ENCODE measurements at places on chromosomes 1 and 21.

DNA sequence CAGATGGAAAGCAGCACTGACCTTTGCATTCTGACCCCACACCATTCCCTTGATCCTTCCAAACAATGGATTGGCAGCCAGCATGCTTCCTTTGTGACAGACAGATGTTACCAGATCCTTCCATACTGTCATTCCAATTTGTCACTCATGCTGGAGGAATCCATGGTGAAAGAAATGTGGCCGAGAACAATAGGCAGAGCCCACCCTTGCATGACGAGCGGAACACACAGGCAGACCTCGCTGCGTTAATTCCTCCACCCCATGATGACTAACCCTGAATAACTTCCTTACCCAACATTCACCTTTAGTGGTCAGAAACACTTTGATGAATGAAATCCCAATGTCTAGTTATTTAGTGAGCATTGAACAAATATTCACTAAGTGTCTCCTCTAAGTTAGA lies 45.1 kb downstream of the PDPN start:
- DNase-seq = no peak

- no peak for DNase-seq
Measured at GRCh38 chr1:20150969-20151368, 11.8 kb downstream of the PLA2G2F start.

DNA sequence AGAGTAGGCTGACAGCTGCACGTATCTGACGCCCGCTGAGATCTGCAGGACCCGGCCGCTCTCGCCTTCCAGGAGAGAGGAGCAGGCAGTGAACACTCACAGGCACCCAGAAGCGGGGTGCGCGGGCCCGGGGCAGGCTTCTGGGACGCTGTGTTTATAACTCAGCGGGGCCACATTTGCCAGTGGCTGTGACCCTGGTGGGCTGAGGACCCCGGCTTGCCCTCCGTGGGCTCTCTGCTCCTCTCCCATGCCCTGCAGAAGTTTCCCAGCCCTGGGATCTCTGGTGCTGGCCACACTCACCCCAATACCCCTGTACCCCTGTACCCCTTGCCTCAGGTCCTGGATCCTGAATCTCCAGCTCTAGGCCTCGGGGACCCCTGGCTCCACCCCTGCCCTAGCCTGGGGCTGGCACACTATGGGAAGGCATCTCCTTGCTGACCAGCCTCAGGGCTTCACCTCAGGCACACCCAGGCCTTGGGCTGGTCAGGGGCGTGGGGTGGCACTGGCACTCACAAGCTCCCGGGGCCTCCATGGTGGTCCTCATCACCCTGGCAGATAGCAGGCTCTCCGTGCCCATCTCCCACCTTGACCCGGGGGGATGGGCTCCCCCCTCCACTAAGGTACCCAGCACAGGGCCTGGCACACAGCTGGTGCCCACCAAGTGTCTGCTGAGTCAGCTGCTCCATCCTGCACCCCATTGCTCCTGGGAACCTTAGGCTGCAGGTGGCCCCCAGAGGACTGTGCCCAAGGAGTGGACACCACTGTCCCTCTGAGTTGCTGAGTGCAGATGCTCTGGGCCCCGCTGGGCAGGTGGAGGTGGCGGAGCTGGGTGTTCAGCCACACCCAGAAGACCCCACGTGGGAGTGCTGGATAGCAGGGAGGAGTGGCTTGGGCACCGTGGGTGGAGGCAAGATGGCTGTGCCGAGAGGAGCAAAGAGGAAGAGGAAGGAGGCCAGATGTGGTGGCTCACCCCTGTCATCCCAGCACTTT lies 32.4 kb downstream of the MORN1 start:
- DNase-seq = no peak

DNA sequence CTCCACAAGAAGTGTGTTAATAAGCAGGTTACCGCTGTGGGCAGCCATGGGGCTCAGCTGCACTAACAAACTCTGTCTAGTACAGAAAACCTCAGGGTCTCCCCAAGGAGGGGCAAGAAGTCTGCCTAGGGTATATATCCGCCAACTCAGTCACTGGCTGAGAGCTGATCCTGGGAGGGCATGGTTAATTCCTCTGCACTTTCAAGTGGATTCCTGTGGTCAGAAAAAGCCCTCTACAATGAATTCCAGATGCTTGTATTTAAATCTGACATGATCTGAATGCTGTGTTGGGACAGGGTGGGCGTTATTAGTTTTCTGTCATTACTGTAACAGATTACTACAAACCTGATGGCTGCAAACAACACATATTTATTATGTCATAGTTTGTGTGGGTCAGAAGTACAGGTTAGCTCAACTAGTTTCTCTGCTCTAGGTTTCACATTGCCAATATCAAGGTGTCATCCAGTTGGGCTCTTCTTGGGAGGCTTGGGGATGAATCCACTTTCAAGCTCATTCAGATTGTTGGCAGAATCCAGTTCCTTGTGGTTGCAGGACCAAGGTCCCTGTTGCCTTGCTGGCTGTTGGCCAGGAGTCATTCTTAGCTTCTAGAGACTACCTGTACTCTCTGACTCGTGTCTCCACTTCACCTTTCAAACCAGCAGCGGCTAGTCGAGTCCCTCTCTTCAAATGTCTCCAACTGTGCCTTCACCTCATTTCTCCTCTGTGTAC lies 8.0 kb upstream of the SELE start:
- DNase-seq = peak; percentile 77

- peak; percentile 12 for DNase-seq
Measured at GRCh38 chr1:37794372-37795339, 1.0 kb downstream of the MANEAL start.

DNA sequence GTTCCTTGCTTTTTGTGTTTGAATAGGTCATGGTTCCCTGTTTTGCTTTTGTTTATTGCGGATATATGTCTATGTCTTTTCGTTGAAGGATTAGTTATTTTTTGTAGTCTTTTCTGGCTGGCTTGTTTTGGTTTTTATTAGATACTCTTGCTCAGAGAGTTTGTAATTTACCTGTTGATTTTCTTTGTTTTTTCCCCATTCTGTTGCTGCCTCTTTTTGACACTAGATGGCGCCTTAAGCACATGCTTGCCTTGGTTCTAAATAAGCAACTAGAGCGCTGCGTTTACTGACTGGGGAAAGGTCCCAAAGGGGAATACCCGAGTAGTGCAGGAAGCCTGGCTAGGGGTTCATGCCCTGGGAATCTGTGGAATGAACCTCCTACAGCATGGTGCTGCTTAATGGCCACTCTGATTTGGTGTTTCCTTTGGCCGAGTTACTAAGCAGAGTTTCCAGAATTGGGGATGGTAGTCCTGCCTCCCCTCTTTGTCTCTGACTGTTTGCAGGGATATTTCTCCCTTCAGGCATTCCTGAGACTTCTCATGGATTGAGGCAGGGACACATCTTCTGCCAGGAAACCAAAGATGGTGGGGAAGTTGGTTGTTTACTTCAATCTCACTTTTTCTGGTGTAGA lies 143.2 kb downstream of the PTPRU start:
- DNase-seq = peak; percentile 8

DNA sequence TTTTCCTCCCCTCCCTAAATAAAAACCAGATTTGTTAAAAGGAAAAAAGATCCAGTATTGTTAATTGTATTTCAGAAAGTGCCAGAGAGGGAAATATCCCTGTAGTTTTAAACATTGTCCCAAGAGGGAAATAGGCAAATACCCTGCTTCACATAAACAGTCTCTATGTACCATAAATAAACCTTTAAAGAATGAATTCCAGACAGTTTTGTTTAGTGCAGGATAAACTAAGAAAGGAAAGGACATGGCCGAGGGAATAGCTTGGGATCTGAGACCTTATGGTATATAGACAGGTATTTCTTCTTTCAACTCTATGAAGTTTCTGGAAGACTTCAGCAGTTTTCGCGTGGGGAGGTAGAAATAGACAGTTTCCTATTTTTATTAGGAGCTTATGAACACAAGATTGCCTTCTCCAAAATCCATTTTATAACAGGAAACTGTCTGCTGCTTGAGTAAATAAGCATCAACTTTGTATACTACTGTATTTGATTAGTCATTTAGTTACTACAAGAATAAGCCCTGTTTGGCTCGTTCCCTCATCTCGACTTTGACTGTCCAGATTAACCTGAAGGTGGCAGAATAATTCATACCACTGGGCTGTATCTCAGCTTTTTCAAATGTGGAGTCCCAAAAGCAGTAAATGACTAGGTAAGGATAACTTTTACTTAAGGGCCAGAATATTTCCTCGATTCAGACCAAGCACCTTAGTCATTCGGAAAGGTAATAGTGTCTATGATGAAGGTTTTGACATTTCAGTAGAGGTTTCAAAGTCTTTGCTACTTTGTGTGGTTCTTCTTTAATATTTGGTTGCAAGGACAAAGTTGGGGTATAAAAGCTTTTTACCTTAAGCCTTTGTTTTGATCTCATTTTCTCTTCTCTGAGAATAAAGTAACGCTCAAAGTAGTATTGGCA lies 177.5 kb downstream of the VPS13D start:
- DNase-seq = peak; percentile 69

DNA sequence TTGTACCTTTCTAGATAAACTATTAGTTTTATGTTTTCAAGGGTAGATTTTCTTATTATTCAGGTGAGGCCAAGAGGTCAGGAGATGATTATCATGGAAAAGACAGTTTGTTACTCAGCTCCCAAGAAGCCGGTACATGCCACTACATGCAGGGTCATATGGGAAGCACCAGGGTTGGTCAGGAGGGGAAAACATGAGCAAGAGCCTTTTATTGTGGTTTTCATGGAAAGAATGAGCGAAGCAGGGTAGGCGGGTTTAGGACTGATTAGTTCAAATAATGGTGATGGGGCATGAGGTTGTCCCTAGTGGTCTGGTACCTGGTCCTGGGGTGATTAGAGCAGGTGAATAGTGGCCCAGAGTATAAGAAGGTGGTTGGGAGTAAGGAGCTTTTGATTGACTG lies 189.9 kb downstream of the APP start:
- no peak for DNase-seq

- DNase-seq = no peak
Measured at GRCh38 chr21:14284481-14284880, 68.5 kb downstream of the RBM11 start.

DNA sequence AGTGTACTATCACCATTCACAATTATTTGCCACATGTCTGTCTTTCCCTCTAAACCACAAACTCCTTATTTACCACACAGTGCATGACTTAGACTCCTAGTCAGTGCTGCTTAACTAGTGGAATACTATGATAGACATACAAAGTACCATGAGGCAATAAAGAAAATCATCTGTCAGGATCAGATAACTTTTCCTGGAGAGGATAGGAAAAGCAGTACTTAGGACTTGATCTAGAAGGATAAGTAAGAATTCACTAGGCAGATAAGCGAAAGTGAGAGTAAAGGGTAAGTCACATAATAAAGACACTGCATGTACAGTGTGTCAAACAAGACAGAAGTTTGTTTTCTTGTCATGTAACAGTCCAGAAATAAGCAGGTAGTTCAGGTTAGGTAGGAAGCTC lies 21.2 kb upstream of the TSPAN1 start:
- DNase-seq = no peak

DNA sequence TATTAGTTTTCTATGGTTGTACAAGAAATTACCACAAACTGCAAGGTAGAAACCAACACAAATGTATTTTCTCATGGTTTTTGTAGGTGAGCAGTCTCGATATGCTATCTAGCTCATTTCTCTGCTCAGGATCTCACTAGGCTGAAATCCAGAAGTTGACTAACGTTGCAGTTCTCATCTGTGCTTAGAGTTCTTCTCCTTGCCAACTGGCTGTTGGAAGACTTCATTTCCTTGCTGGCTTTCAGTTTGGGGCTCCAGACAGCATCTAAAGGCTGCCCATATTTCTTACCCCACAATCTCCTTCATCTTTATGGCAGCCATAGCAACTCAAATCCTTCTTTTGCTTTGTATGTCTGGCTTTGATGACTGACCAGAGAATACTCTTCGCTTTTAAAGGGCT lies 362.6 kb upstream of the ADGRL4 start:
- no peak for DNase-seq

- no peak for DNase-seq
Measured at GRCh38 chr1:55912438-55912837, 666.9 kb downstream of the PLPP3 start.

DNA sequence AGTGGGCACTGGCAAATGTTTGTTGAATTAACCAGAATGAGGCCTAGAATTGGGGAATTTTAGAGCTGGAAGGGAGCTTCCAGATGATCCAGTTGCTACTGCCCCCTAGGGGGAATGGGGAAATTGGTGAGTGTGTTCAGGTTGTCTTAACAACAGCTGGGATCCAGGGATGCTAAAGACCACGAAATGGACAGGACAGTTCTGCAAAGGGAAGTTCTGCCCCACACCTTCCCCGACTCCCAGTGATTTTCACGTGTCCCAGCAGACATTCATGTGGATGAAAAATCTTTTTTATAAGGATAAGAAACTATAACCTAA lies 33.9 kb downstream of the TRIM62 start:
- peak; percentile 48 for DNase-seq

- DNase-seq = peak; percentile 52
Measured at GRCh38 chr1:92817986-92818764, 13.7 kb upstream of the RPL5 start.

DNA sequence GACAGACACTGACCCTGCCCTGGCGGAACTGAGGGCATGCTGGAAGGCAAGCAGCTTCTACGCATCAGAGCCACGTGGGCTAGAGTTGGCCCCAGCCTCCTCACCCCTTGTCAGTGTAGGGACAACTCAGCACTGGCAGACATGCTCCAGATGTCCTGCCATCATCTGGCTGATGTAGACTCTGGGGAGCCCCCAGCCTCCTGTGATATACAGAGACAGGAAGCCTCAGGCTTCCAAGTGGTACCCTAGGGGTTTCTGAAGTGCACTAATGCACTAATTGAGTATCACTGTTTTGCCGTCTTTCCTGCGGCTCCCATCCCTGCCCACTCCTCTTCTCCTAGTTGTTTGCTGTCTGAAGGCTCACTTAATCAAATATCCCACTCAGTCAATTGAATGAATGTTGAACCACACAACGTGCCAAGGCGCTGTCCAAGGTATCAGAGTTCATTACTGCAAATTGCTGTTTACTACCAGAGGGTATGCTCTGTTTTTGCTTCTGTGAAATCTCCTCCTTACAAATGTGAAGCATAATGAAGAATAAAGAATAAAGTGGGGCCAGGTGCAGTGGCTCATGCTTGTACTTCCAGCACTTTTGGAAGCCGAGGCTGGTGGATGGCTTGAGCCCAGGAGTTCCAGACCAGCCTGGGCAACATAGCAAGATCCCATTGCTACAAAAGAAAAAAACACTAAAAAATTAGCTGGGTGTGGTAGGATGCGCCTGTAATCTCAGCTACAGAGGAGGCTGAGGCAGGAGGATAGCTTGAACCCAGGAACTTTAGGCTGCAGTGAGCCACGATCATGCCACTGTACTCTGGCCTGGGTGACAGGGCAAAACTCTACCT lies 76.4 kb upstream of the ZBTB18 start:
- DNase-seq = peak; percentile 42

DNA sequence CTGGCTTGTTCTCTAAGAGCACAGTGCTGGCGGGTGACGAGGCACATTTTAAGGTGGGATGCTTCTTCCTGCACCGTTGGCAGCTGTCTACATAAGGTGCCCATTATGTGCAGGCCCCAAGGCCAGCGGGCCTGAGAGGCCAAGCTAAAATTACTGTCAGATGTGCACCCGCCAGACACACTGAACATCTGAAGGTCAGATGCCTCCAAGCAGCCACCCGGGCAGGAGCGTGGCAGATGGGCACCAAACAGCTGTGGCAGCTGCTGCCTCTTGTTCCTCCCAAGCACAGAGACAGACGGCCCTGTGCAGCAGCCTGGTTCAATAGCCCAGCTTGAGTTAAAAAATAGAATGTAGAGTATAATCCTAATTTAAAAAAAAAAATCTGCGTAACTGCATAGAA lies 211.9 kb upstream of the EDN2 start:
- DNase-seq = no peak

Data from adipocyte (in vitro differentiated cells).